ENCODE measurements at places on chromosomes 2 and 18.

DNA sequence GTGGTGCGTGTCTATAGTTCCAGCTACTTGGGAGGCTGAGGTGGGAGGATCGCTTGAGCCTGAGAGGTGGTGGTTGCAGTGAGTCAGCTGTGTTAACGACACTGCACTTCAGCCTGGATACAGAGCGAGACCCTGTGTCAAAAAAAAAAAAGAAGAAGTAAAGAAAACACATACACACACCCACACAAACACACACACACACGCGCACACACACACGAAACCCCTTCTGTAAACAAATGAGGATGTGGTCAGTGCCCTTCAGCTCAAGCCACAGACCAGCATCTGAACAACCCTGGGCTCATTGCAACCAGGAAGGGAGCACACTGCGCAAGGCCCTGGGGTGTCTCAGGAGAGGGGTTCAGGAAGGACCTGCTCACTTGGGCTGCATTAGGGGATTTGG, 47.9 kb upstream of the KCNF1 start:
- DNase-seq, result no peak

DNA sequence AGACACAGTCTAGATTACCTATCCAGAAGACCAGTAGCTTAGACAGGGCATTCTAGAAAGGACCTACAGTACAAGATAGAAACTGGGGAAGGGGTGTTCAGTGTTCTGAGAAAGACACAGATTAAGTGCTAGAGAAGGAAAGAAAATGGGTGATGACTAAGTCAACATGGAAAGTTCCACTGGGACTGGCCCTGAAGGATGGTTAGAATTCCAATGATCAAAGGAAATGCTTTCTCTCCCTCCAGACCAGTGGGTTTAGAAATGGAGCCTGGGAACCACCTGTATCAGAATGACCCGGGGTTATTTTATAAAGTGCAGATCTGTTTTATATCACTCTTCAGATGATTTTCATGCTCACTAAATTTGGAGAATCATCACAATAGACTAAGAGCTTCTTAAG, 5.8 kb upstream of the COLEC12 start:
- no peak for DNase-seq

DNA sequence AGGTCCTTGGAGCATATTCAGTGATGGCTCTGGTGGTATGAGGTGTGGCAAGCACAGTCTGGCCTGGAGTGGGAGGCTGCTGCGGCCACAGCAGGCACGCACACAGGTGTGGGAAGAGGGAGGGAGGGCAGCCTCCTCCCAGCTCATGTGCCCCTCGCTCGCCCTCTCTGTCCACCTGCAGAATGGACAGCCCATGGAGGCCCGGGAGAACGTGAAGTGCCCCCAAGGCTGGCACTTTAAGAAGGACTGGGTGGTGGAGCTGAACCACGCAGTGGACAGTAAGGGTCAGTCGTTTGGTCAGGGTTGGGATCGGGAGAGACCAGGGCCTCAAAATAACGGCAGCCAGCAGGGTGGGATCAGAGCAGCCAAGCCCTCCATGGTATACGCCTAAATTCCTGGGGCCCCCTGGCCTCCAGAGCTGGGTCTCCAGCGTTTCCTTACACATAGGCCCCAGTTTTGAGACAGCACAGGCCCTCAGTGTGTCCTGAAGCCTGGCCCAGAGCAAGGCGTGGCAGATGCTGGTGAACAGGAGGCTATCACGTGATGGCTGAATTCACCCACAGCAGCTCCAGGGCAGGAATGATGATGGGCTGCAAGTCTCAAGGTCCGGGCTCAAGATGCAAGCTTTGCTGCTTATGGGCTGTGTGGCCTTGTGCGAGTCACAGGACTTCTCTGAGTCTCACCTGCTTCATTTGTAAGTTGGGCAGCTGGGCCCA, 47.9 kb downstream of the FER1L5 start:
- peak; percentile 66 for DNase-seq

DNA sequence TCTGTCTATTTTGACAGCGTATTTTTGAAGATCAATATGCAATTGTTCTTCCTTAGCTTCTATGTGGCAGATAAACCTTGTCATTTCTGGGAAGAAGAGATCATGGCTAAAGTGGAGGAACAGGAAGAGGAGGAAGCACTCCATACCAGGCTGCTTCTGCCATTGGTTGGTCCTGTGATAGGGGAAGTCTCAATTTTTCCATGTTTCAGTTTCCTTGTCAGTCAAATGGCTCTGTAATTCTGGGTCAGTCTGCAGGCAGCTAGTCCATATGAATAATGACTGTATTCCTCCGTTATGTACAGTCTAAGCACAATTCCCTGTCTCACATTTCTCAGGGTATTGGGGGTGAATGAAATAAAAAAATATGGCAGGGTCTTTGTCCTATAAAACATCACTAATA, 277.6 kb upstream of the CXCR4 start:
- no peak for DNase-seq

- no peak for DNase-seq
Measured at GRCh38 chr2:23475473-23475872, 90.5 kb downstream of the KLHL29 start.

DNA sequence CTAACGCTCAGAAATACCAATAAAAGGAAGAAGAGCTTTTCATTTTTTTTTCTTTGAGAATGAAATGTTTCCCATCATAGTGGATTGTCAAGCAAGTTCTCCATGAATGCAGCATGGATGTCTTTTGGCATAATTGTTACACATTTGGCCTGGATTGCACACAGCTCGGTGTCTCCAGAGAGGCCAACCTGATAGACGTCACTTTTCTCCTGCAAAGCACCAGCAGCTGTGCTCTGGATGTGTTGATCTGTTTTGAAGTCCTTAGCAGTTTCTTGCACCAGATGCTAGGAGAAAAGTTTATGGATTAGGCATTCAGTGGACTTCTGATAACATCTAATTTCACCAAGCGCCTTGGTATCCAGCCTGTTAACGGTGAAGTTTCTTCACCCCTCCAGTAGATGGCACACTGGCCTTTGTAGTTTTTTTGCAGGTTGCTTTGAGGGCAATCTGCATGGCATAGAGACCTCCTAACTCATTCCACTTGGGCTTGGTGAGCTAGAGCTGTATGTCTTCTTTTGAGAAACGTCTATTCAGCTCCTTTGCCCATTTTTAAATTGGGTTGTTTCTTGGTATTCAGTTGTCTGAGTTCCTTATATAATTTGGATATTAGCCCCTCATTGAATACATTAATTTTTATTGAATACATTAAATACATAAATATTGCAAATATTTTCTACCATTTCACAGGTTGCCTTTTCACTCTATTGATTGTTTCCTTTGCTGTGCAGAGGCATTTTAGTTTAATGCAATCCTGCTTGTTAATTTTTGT, 59.7 kb downstream of the PTH2R start:
- DNase-seq, result peak; percentile 10

- DNase-seq, result peak; percentile 48
Measured at GRCh38 chr2:240395448-240395847, 40.0 kb upstream of the GPC1 start.

GRCh38 chr2:240306185-240306584, 129.3 kb upstream of the GPC1 start:
- DNase-seq, result no peak

- no peak for DNase-seq
Measured at GRCh38 chr18:74264303-74265020, 27.3 kb downstream of the CYB5A start.

- no peak for DNase-seq
Measured at GRCh38 chr2:225182126-225182525, 139.9 kb upstream of the DOCK10 start.

Measured in posterior cingulate gyrus (tissue), 11 donors.